ENCODE measurements at places on chromosomes 13 and 19. TPM values are rescaled to one million over a fixed set of nuclear protein-coding genes. Genes with fewer than 3 reads are reported as not detected.
A peak's percentile ranks its signal among the peaks of the same experiment; 100 is the strongest.

Gene CPB2
- not detected for total RNA-seq

Gene SYT3
- total RNA-seq: under 0.01 TPM

DNA sequence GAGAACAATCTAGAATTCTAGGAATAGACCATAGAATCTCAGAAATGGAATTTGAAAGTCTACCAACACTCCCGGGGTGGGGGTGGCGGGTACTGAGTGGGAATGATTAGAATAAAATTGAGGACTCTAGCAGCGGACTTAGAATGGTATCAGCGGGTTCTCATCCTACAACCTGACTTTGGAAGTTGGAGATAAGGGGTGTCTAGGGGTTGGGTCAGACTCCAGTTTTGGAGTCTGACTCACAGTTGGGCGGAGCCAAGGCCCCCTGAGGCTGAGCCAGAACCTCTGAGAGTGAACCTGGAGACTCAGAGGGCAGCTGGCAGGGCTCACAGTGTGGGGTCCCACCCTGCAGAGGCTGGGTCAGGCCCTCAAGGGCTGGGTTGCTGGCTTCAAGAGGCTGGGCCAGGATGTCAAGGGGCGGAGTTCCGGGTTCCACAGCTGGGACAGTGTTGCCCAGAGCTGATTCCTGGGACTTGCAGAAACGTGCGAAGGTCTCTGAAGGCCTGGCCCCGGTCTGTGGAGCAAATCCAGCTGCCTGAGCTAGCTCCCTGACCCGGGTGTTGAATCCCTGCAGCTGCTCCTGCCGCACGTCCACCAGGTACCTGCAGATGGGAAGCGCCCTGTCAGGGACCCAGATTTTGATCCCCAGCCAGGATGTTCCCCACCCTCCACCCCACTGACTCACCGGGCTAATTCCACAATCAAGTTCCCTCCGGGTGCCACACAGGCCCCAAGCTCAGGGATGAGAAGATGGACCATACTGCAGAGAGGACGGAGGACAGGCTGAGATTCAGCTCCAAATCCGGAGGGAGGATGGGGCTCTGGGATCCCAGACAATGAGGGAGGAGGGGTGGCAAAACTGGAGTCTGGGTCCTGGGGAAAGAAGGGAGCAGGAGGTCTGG lies 1.6 kb upstream of the TNNI3 start:
- no peak for DNase-seq

DNA sequence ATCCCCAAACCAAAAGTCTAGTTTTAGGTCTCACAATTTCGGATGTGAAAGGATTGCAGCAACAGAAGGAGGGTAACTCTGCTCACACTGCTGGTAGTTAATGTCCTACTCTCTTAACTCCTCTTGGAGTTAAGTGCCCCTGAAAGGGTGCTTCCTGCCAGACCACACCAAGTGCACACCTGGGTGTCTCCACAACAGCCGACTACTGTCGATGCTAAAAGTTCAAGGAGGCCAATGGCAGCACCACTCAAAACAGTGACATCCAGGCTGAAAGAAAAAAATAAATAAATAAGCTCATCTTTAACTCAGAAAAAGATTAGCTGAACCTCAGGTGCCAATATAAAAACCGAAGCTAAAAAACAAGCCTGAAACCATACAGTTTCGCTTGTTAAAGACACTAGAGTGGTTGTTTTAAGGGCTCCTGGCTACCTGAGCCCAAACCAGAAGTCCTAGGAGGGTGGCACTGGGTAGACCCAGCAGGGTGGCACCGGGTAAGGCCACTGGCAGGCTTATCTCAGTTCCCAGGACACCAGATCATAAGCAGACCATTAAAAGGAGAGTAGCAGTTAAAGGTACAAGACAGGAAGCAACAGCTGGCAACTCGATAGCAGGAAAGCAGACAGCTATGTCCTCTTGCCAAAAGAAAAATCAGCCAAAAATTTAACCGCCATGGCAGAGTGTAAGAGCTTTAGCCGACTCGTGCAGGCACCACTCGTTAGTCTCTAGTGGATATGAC lies 39.3 kb downstream of the BRD4 start:
- DNase-seq: no peak

DNA sequence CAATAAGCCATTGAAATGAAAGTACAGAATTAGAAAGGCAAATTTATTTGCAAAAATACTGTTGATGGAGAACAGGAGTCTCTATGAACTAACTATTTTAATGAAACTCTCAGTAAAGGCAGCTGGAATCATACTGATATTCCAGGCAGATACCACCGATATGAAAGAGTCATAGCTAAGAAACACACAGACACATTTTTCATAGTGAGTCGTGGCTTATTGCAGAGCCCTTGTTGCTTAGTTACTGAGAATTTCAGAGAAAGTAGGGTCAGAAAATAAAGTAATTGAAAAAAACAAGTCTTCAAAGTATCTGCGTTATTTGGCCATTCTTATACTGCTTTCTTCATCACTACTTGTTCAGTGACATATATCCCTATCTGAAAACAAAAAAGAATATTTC lies 1890.9 kb downstream of the PCDH9 start:
- no peak for DNase-seq

DNA sequence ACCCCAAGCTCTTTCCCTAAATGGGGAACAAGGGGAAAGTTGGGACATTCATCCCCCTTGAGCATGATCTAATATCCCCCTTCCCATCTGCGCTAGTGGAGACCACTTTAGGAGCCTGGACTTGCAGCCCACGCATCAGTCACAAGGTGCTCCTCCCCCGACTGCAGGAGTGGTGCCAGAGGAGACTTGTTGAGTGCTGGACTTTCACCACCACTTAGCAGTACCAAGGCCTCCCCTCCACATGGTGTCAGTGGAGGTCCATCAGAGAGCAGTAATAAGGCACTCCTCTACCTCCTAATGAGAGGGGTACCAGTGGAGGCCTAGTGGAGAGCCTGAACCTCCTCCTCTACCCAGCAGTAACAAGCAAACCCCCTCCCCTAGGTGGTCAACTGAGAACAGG lies 22.5 kb downstream of the CAB39L start:
- DNase-seq: peak; percentile 12

- peak; percentile 2 for DNase-seq
These were observed 27.7 kb downstream of the ZNF461 start for GRCh38 chr19:36638862-36639510.

- no peak for DNase-seq
These were observed 226.0 kb downstream of the KATNAL1 start for GRCh38 chr13:30081331-30081730.

GRCh38 chr13:46598140-46598819 lies 45.3 kb downstream of the LRCH1 start:
- DNase-seq: peak; percentile 44

Gene GPR4
- 1.5 TPM for total RNA-seq

GRCh38 chr19:32743021-32743420 lies 23.5 kb downstream of the TDRD12 start:
- no peak for DNase-seq

DNA sequence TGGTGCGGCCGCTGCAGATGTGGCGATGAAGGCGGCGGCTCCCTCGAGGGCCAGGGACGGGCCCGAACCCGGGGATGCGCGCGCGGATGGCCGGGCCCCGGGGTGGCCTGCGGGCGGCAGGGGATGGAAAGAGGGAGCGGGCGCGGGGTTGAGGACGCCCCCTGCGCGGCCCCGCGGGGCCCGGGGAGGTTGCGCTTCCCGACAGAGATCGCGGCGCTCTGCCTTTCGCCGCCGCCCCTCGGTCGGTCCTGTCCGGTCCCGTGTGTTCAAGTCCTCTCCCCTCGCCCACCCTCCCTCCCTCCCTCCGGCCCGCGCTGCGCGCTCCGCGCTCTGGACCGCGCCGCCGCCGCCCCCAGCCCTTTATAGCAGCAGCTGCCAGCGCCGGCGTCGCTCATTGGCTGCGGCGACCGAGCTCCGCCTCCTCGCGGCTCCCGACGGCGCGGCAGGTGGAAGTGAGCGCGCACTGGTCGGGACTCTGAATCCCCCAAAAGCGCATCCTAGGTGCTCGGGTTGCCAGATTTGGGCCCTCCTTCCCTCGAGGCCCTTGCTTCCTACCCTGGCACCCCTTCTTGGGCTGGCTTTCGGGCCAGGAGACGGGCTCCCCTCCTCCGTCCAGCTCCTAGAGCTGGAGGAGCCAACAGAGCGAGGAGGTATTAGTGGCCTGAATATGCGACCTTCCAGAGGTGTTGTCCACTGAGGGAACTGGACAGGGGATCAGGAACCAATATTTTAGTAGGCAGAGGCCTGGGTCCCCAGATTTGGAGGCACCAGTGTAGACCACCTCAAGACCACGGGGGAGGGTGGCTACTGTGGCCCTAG lies at the start of gene ELAVL3:
Gene ELAVL3 (minus strand): TSS at position 332 of the 819 bp plus-strand sequence. CDS start 438 bp downstream, outside the sequence.
- DNase-seq: no peak

DNA sequence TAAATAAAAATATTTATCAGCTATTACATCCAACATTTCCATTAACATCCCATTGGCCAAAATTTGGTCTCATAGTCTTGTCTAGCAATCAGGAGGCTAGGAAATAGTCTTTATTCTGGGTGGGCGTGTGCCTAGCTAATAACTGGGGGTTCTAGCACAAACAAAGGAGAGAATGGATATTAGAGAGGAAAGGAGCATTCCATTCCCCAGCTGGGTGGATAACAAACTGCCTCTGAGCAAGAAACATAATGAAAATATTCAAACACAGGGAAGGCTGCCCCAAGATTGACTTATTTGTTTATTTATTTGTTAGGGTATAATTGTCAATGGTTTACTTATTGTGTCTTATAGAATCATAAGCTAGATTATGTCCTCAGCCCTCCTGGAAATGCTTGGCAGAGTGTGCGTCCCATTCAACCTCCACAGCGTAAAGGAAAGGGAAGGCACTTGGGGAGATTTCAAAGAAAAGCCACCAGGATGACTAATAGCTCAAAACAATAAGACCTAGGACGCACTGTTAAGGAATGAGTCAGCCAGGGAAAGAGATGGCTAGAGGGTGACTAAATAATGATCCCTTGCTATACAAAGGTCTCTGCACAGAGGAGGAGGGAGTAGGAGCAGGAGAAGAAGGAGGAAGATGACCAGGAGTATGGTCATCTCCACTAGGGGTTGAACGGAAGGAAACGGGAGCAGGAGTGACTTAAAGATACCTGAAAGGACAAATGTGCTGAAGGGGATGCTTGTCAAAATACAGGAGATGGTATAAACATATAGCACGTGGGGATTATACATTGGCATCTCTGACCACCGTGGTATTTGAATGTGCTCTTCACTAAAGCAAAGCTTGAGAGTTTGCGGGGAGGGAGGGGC lies 23.5 kb upstream of the USP12 start:
- DNase-seq: no peak

DNA sequence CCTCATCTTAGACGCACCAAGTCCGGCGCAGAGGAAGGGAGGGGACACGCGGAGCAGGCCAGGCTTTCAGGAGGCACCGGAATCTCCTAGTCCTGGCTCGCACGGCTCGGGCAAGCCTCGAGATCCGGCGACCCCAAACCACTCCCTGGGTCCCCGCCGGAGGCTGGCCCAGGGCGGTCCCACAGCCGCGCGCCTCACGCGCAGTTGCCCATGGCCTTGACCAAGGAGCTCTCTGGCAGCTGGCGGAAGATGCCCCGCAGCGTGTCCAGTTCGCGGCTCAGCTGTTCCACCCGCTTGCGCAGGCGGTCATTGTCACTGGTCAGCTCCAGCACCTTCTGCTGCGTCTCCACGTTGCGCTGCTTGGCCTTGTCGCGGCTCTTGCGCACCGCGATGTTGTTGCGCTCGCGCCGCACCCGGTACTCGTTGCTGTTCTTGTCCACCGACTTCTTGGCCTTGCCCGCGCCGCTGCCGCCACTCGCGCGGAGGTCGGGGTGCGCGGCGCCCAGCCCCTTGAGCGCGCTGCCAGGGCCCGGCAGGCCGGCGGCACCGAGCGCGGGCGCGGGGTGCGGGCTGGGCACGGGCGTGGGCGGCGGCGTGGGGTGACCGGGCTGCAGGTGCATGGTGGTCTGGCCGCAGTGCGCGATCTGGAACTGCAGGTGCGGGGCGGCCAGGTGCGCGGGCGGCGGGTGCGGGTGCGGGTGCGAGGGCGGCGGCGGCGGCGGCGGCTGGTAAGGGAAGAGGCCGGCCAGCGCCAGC lies 1.0 kb downstream of the CEBPA start:
- DNase-seq: no peak

Gene PSG11
- total RNA-seq: 0.13 TPM

GRCh38 chr13:39321574-39321973 lies 281.4 kb downstream of the LHFPL6 start:
- DNase-seq: no peak

- DNase-seq: no peak
These were observed 885 bp downstream of the TGFB1 start for GRCh38 chr19:41352609-41353465.

GRCh38 chr13:107961849-107962608 lies 253.3 kb downstream of the LIG4 start:
- no peak for DNase-seq

DNA sequence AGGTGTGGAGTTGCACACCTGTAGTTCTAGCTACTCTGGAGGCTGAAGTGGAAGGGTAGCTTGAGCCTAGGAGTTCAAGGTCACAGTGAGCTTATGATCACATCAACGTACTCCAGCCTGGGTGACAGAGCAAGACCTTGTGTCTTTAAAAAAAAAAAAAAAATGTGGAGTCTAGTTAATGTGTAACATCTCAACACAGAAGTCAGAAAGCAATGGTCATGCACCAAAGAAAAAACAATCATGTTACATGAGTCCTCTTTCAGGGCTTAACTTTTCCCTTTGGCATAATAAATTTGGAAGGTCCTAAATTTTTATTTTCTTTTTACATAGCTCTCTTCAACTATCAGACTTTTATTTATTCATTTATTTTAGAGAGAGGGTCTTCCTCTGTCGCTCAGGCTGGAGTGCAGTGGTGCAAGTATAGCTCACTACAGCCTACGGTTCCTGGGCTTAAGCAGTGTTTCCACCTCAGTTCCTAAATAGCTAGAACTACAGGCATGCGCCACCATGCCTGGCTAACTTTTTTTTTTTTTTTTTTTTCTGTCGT lies 22.3 kb downstream of the SETDB2 start:
- no peak for DNase-seq

- DNase-seq: no peak
These were observed 147.2 kb upstream of the ZNF536 start for GRCh38 chr19:30224689-30225606.

DNA sequence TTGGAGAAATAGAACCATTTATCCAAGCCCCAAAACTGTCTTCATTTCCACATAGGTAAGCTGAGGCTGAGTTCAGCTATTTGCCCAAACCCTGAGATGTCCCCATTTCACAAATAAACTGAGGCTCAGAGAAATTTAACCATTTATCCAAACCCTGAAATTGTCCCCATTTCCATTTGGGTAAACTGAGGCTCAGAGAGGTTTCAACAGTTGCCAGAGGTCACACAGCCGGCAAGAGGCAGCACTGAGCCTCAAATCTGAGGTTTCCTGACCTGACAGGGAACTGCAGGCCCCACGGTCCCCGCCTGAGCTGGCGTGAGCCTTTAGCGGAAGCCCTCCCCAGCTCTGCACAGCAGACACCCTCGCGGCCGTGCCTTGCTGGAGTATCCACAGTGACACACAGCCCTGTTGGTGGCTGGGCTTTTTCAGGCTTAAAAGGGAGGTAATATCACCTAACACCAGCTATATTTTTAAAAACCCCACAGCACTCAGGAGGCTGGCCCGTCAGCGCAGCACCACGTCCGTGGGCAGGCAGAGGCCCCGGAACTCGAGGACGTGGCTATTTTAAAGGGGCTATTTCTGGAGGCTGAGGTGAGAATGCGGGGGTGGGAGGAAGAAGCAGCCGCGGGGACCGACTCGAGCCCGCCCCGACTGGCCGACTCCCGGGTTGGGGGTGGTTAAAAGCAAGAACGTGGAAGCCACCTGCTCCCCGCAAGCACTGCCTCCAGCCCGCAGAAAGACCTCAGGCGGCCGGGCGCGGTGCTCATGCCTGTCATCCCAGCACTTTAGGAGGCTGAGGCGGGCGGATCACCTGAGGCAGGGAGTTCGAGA lies 18.5 kb downstream of the PTPRS start:
- no peak for DNase-seq

Gene IL11
- total RNA-seq: 0.13 TPM

Gene RNASEH2B
- total RNA-seq: 14.5 TPM
